Mesenteric fat pad (tissue), 1 donor: ENCODE measurements at places on chromosomes 7 and 10.

DNA sequence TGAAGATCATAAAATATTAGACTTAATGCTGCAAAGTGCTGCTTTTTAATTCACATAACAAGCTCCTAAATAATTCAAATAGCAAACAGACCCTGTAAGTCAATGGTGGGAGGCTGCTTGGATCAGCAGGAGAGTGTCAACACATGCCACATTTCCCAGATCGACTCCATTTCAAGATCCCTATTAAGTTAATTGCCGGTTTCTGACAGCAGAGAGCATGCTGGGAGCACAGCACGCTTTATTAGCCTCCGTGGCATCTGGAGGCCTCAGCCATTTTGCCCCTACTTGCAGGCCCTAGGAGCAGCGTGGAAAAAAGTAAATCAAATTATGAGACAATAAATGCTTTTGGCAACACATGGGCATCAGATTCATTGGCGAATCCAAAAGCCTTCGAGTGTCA is 201.0 kb downstream of the EMX2 start:
- no peak for DNase-seq

GRCh38 chr7:94957061-94957460 is 49.7 kb downstream of the PPP1R9A start:
- no peak for DNase-seq

- DNase-seq: no peak
Observed at GRCh38 chr7:140867467-140868462, 57.0 kb downstream of the BRAF start.

DNA sequence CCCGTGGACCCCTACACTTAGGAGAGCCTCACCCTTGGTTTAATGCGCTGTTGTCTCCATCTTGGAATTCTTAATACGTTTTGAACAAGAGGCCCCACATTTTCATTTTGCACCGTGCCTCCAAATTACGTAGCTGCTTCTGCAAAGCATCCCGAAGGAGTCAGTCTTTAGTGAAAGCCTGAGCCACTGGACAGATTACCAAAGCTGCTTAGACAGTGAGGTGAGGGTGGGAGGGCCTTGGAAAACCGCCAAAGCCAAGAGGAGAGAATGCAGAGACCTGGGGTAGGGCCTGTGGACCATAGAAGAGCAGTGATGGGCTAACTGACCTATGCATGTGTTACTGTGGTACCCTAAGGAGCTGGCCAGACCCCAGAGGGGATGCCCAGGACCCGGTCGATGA is 4.2 kb upstream of the TCAF1 start:
- DNase-seq: no peak

GRCh38 chr7:136900005-136900404 is 31.6 kb downstream of the CHRM2 start:
- no peak for DNase-seq

DNA sequence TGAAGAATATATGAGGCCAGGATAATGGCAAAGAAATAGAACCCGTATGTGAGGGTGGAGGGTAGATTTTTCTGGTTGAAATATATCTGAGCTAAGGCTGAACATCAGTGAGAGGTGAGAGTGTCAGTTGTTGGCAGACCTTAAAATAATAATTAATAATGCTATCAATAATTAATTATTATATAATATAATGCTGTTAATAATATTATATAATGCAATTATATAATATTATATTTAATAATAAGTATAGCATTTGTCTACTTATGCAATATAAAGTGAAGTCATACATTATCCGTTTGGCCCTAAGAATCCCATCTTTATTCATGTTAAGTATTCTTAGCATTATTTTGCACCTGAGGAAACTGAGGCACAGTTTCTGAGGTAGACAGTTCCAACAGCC is 269.9 kb upstream of the FZD8 start:
- DNase-seq: no peak

DNA sequence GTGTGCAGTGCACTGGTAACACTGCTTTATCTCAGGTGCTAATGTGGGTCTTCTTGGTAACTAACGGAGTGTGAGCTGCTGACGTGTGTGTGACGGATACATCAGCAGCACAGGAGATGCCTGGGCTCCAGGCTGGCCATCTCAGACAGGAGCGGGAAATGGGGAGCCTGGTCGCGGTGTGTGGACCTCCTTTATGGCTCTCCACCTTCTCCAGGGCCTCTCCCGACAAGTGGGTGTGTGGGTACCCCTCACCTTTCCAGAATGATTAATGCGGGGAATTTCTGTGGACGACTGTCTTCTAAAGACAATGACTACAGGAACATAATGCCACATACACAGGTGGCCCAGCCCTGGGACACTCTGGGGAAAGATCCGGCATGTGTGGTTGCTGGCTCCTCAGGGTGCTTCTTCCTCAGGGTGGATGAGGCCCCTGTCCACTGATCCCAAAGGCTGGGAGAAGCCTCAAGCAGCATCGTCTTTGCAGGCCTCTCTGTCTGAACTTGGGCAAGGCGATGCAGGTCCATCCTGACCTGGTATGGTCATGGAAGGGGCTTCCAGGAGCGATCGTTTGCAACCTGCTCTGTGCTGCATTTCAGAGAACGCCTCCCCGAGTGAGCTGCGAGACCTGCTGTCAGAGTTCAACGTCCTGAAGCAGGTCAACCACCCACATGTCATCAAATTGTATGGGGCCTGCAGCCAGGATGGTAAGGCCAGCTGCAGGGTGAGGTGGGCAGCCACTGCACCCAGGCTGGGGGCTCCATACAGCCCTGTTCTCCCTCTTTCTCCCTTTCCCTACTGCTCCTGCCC is 20.3 kb upstream of the CSGALNACT2 start:
- peak; percentile 59 for DNase-seq

GRCh38 chr10:71173466-71173865 is 38.9 kb upstream of the UNC5B start:
- DNase-seq: no peak

- no peak for DNase-seq
Observed at GRCh38 chr7:1210321-1210978, 22.2 kb upstream of the UNCX start.

- DNase-seq: no peak
Observed at GRCh38 chr7:85583131-85583953, 396.5 kb upstream of the SEMA3D start.

DNA sequence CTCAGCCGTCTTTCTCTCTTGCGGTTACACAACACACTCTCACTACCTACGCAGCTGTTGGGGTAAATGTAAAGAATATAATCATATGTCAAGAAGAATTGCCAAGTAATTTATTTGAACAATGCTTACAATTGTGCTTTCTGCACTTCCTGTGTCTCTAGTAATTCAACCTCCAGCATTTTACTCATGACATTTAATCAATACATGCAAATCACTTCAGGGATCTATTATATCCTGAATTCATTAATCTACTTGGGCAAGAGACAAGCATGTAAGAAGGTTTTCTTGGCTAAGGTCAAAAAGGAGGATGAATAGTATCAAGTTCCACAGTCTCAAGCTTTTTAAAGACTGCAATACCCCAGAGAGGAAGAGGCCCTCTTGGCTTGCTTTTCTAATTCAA is 562.9 kb upstream of the ADARB2 start:
- DNase-seq: no peak

DNA sequence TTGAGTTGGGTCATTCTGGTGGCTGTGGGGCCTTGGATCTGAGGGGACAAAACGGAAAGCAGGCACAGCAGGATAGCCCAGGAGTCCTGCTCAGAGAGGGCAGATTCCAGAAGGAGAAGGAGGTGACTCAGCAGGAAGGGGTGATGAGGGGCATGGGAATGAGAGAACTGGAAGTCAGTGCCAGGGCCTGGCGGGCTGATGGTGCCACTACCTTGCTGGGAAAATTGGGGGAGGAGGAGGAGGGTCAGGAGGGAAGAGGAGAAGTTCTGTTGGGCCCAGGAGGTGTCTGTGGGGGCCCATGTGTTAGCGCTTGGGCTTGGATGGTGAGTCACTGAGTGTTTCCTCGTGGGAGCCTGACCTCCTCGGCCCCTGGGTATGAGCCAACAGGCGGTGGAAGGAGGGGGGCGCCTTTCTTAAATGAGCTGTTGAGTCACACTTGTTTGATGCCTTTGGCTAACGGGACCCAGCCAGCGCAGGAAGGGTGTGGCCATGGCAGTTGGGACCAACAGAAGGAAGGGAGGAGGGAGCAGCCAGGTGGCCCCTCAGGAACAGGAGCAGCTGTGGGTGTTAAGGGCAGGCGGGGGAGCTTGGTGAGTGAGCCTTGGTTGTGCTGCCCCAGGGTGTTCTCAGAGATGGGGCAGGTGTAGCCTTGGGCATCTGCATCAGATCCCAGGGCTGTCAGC is 130.0 kb upstream of the BTBD16 start:
- DNase-seq: peak; percentile 95

DNA sequence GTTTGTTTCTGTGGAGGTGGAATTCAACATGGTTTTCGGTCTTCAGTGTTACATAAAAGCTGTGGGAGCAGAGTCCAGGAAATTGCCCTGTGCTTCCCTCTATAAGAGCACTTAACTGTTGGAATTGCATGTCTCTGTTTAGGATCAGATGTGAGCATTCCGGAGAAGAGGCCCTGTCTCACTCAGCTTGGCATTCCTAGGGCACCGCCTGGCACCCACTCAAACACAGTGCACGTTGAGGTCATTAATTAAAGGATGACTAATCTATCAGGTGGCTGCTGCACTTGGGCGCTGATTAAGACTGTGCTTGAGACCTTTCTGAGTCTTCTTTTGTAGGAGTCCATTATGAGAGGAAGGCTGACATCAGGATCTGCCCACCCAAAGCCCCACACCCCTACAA is 82.8 kb upstream of the VIPR2 start:
- no peak for DNase-seq

- DNase-seq: no peak
Observed at GRCh38 chr7:133582766-133583523, 330.1 kb downstream of the EXOC4 start.

- DNase-seq: no peak
Observed at GRCh38 chr10:71806704-71807556, 33.6 kb upstream of the VSIR start.

DNA sequence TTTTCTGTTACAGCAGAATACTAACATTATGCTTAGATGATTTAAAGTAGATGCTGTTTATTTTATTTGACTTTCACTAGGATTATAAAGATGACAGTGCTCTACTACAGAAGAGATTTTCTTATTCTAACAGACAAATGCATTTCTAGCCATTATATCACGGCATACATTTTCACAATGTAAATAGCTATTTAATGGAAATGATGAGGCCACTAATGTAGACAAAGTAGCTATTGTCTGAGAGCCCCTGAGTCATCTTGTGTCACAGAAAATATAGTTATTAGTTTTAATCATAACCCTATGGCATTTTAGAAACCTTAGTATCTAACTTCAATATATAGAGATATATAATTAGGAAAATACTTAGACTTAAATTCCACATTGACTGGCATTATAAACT is 158.0 kb upstream of the AHR start:
- no peak for DNase-seq

- DNase-seq: peak; percentile 95
Observed at GRCh38 chr10:43322769-43323168, 48.7 kb upstream of the FXYD4 start.

DNA sequence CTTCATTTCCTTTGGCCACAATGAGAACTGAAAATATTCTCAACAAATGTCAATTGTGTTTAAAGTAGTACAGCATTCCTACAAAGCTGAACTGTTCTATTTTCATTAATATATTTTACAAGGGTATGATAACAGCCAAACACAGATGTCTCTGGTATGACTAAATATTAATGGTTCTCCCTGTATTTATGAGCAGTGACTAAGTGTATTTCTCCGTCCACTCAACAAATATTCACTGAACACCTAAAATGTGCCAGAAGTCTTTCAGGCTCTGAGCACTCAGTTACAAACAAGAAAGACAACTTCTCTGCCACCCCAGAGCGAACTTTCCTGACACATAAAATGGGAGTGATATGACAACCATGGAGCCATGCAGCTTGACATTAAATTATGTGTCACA is 135.6 kb downstream of the VPS41 start:
- no peak for DNase-seq
